Right renal cortex interstitium (tissue), 3 donors: ENCODE measurements at places on chromosomes 6 and 20.
A peak's percentile ranks its signal among the peaks of the same experiment; 100 is the strongest.

- no peak for DNase-seq
These were observed 12.2 kb upstream of the AKIRIN2 start for GRCh38 chr6:87714093-87714842.

DNA sequence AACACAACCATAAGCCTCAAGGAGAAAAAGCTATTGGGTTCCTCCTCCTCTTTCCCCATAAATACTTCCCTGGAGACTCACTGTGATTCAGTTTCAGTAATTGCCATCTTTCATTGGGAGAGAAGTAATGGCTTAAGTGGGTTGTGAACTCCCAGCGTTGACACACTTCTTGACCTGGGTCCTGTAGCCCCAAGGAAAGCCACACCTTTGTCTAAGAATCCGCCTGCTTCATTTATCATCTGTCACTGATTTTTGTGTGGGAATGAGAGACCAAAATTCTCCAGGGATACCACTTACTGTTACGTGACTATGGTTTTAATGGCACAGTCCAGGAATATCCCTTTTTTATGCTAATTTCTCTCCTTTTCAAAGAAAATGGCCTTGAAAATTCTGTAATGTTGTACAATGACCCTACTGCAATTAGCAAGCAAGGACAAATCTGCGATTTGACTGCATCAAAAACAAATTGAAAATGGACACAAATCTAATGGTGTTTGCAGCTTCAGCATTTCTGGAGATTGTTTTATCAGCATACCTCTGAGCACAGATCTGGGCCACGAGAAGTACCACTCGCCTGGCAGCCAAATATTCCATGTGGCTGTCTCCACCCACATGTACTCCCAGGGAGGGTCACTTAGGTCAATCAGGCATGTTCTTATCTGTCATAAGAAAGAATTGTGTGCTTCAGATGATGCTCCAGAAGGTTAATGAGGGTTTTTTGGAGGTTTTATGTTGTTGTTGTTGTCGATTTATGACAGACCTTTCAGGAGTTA lies 29.8 kb downstream of the DCBLD1 start:
- DNase-seq, result no peak

GRCh38 chr6:44024574-44025219 lies 102.6 kb downstream of the MRPL14 start:
- no peak for DNase-seq

GRCh38 chr6:156776470-156776839 lies 723 bp upstream of the ARID1B start:
- no peak for DNase-seq

DNA sequence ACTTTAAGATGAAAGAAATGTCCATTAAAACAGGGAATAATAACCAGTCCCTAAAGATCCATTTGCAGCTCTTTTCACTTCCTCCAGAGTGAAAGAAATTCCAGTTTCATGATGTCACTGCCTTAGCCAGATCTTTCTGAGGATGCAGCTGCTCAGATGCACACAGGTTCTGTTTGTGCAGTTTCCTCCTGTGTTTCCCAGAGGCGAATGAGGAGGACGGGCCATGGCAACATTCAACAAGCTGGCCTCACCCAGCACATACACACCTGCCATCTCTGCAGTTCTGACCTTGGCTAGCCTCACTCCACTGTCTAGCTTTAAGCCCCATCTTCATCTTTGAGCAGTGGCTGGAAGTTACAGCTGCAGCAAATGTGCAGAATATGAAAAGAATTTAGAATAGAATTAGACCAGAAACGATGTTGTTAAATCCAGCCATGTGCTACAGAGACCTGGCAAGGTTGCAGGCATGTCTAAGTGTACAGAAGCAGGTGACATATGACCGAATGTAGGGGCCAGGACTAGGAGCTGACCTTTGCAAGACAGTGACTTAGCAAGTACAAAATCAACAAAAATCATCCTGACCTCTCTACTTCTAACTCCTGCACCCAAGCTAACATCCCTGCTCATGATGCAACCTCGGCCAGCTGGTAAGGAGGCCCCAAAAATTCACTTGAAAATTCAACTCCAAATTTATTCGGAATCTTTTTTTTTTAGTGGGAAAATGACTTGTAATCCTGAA lies 35.0 kb downstream of the FAM50B start:
- DNase-seq, result peak; percentile 33

DNA sequence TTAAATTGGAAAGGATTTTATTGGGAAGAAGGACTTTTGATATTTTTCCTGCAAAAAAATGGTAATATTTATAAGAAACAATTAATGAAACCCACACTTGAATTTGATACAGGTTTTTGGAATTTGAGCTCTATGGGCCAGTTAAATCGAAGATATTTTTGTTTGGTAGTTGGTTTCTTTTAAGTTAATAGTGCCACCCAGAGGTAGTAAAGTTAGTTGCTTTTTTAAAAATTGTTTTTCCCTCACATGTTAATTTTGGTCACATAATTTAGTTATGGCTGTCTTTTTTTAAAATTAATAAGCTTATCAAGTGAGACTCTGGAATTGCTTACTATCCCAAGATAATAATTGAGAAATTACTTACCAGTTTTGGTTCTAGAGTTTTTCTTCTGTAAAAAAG lies 7.1 kb downstream of the PRIM2 start:
- no peak for DNase-seq

DNA sequence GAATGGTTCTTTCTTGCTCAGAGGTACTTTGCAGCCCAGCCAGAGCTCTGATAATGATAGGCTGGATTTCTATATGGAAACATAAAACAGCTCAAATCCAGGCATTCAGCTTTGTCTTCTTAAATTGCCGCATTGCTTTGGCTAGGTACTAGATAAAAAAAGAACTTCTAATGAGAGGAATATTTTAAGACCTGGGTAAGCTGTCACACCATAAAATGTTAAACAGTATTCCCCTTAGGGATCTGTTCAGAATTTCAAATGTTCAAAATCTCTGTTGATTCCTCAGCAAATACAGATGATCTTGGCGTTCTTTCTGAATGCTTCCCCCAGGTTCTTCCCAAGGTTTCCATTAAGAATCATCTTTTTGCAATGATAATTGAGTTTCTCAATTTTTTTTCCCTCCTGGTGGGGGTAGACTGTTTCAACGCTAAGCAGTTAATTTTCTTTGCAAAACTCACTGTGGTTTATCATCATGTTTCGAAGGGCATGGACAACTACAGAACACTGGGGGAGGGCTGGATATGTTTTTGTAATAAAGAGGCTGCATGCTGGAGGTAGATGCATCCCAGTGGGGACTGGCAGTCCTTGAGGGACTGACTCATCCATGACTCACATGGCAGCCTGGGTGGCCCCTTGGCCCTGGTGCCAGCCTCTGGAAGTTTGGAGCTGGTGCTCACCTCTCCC lies 31.0 kb downstream of the TIAM2 start:
- no peak for DNase-seq

DNA sequence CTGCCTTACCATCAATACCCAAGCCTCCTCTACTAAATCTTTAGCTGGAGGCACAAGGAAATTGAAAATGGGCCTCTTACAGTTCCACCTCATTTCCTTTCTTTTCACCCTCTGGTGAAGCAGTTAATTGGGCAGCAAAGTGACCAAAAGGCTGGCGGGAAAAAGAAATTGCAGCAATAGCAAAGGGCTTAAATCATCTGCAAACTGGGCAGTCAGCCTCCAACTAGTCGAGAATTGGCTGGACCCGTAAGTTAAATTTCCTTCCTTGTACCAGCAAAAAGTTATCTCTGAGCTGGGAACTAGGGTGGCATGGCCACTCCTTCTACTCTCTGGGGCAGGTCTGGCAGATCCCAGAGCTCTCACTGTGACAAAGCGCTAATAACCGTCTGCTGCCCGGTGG lies 33.5 kb downstream of the GHRH start:
- no peak for DNase-seq

GRCh38 chr6:45477278-45477677 lies 99.5 kb upstream of the SUPT3H start:
- DNase-seq, result no peak

GRCh38 chr20:37986873-37987601 lies 46.2 kb downstream of the TTI1 start:
- DNase-seq, result no peak

DNA sequence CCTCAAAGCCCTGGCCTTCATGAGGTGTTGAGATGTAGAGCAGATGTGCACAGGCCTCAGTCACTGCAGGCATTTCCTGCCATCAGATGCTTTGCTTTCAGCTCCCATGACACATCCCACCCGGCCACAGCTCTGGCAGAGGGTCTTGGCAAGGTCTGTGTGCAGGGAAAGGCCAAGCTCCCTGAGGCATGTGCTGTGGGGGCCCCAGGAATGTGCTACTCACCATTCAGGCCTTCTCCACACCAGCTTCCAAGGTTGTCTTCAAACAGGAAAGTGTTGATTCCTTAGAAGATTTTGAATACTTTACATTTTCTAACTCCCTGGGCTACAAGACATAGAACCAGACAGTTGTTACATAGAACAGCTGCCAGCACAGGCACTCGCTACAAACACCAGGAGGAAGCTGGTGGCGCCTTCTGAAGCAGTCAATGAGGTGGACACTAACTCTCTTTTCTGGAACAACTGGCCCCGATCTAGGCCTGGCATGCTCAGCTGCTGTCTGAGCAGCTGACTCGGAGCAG lies 27.8 kb downstream of the CASS4 start:
- DNase-seq, result peak; percentile 35

DNA sequence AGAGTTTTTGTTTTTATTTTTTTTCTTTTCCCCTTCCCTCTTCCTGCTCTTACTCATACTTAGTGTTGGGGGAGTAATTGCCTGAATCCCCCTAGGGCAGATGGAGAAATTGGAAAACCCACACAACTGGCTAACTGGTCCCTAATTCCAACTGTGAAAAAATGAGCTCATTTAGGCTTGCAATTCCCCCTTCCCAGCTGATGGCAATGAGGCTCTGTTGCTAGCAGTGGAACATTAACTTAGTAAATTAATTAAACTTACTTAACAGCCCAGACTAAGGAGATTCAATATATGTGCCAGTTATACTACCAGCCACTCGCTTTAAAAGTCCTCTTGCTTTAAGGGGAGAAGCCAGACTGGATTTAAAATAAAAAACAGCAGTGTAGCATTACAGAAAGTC lies 76.6 kb downstream of the PKHD1 start:
- no peak for DNase-seq

GRCh38 chr6:67506352-67506751 lies 1128.7 kb upstream of the ADGRB3 start:
- no peak for DNase-seq

GRCh38 chr6:27688014-27688586 lies 215.2 kb upstream of the ZNF184 start:
- no peak for DNase-seq

DNA sequence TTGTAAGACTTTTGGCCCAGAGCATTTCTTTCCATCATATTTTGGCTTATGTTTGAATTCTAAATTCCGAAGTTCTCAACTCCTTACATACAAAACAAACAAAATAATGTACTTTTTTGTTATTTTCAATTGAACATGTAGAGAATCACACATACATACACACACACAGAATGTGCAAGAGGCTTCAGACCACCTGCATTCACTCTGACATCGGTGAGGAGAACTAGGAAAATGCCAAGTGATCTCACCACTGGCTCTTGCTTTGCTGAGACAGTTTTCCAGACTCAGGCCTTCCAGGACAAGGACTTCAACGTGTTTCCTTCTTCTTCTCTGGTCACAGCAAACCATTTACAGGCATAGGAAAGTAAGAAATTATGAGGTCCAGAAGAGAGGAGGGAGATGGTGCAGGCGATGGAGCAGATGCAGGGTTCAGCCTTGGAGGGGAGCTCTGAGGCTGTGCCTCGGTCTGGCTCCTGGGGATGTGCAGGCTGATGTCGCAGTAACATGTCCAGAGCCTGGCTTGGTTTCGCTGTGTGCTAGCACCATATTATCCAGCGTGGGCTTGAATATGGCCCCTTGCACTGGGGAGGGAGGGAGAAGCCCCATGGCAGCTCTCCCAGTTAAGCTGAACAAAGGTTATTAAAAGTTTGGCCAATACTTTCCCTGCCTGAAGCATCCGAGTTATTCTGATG lies 93.4 kb downstream of the DACT2 start:
- DNase-seq, result no peak

- no peak for DNase-seq
These were observed 603.3 kb upstream of the PTCHD4 start for GRCh38 chr6:48714250-48714649.

DNA sequence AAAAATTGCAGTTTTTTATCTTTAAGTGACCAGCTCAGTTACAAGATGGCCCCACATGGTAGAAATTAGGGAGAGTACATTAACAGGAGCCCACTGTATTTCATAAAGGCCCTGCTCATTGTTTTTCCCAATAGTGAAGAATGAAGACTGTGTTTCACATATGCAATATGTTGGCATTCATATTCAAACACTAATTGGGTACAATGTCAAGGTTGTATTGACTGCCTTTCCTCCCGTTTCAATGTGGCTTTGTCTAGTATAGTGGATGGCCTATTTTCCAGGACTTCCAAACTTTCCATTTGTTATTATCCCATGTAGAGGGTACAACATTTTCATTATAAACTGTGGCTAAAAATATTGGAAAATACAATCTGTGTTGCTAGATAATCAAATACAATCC lies 51.3 kb downstream of the HDDC2 start:
- DNase-seq, result no peak

DNA sequence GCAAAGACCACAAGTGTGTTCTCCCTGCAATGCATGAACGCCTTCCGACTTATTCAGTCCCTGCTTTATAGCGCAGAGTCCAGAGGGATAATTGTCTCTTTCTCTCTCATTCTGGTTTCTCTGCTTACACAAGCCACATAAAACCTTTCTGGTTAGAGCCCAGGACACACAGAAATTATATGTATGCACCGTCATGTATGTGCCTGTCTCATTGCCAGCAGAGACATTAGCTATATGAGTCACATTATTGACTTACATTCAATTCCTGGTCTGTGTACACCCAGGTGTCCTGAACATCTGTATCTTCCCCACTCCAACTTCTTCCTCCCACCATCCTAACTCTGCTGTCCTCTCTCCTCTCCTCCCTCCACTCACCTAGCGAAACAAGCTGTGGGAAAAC lies 44.0 kb downstream of the LRFN2 start:
- no peak for DNase-seq

DNA sequence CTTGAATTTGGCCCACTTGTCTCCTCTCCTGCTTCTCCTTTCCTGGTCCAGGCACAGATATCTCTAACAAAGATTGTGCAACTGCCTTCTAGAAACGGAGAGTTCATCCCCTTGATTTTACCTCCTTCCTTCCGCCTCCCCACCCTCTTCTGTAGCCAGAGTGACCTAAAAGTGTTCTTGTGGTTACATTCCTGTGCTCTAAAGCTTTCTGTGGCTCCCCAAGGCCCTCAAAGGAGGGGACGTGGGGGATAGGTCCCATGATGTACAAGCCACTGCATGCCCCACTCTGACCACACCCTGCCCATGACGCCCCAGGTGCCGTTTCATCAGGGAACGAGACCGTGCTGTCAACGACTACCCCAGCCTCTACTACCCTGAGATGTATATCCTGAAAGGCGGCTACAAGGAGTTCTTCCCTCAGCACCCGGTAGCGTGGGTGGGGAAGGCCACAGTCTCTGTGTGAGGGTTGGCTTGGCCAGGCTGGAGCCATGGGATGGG lies 8.2 kb downstream of the CDC25B start:
- DNase-seq, result no peak

DNA sequence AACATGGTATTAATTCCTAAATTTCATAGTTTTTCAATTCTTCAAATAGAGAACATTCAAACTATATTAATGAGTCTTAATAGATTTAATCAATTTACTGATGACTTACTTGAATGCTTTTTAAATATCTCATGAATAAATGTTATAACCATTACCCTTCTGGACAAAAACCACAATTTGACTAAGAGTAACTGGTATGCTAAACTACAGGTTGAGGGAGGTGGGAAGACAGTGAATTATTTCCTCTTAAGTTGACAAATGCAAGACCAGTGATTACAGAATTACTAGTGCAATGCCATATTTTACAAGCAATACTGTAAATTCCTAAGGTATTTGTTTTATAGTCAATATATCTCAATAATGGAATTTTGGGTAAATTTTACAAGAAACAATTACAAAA lies 65.1 kb downstream of the REV3L start:
- no peak for DNase-seq
